ENCODE measurements at places on chromosomes 3 and 15.

GRCh38 chr15:39139431-39140059 lies 441.3 kb upstream of the THBS1 start:
- no peak for DNase-seq

DNA sequence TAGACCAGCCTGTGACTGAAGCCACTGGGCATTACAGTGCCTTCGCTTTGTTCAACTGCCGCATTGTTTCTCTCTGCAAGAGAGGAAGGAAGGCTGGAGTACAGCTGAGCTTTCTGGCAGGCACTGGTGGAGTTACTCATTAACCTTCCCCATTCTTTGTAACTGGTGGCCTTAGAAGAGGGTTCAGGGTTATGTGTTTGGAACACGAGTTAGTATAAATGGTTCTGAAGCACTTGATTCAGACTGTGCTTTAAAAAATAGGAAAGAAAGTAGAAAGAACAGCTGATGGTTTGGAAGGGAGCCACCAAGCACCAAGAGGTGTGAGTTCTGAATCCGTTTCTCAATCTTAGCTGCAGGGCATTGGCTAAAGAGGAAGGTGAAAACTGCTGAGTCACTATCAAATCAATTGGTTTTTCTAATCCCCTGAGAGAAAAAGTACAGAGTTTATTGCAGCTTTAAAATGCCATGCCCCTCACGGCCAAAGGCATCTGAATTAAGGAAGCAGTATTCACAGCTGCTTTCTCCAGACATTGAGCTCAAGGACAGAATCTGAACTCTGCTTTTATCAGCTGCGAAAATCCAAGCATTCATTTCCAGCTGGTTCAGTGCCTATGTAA lies 3.6 kb downstream of the HGD start:
- DNase-seq, result no peak

- DNase-seq, result no peak
Observed at GRCh38 chr15:63434576-63435186, 53.0 kb upstream of the CA12 start.

- no peak for DNase-seq
Observed at GRCh38 chr15:43918717-43919116, 91.9 kb downstream of the WDR76 start.

DNA sequence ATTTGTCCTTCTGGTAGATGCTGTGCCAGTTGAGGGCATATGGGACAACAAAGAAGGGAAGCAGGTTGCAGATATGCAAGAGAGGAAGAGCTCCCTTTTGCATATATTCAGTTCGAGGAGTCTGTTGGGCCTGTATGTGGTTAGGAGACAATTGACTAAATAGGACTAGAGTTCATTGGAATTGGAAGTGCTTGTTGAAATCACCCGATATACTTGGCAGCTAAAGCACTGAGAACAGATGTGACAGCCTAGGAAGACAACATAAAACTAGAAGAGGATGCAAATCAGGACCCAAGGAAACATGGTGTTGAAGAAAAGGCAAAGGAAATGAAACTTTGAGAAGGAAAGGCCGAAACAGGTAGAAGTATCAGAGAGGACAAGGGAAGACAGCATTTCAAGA lies 215.2 kb upstream of the P2RY1 start:
- DNase-seq, result no peak

Data from CD4-positive, alpha-beta T cell treated with Interleukin-4 for 1 hour (primary cell).